ENCODE measurements at places on chromosomes 16 and 17.

DNA sequence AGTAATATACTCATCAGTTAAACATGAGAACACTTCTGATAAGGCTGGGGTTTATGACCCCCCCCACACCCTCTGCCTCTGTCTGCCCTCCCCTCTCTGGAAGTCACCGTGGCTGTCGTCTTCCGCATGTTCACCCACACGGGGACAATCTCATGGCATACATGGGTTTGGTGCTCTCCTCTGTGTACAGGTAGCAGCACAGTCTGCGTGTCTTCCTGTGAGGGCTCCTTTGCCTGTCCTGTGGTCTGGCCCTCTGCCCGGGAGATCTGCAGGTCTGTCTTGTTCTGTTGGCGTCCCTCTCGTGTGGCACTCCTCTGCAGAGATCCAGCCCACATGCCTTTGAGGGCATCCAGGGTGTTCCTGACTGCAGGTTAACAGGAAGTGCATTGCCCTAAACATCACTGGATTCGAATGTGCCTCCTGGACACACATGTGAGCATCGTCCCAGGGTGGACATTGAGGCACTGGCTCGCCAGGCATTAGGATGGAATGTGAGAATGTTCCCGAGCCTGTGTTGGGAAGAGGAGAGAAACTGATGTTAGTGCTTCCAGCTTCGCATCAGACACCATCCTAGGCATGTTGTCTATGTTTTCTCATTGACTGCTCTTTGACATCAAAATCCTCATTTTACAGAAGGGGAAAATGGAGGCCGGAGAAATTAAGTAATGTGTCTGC lies 54.5 kb downstream of the NKD1 start:
- DNase-seq = no peak

DNA sequence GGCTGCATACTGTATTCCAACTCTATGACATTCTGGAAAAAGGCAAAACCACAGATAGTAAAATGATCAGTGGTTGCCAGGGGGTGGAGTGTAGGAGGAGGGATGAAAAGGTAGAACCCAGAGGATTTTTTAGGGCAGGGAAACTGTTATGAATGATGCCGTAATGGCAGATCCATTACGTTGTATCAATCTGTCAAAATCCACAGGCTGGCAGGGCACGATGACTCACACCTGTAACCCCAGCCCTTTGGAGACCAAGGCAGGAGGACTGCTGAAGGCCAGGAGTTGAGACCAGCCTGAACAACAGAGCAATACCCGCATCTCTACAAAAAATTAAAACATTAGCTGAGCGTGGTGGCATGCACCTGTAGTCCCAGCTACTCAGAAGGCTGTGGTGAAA lies 91.8 kb downstream of the RMI2 start:
- DNase-seq = no peak

GRCh38 chr16:75064403-75065148 lies 52.0 kb downstream of the LDHD start:
- DNase-seq = no peak

DNA sequence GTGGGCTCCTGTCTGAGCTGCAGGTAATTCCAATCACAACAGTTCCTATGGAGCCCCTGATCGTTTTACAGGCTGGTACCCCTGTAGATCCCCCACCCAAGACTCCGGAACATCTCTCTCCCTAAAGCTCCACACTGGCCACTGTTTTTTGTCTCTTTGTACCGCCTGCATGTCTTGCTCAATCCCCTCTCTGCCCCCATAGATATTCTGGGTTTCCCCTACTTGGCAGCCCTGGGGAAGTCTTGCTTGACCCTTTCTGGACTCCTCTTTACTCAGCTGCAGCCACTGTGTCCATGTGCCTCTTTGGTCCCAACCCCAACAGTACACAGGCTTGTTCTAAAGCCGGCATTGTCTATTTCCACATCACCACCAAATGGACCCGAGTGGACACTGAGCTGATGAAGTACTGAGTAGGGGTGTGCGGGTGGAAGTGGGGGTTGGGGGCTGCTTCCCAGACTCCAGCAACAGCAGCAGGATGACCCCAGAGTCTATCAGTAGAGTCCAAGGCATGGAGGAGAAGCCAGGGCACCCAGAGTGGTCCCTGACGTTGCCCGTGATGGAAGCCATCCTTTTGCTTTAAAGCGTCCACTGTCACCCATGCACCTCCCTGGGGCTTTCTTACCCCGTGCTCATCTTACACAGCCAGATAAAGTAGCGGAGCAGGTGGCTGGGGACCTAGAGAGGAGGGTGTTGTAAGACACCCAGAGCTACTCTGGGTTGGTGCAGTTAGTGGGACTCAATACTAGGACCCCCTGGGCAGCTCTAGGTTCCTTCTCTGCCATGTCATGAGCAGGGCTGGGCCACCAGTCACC lies 6.4 kb downstream of the CD300LB start:
- peak; percentile 71 for DNase-seq

DNA sequence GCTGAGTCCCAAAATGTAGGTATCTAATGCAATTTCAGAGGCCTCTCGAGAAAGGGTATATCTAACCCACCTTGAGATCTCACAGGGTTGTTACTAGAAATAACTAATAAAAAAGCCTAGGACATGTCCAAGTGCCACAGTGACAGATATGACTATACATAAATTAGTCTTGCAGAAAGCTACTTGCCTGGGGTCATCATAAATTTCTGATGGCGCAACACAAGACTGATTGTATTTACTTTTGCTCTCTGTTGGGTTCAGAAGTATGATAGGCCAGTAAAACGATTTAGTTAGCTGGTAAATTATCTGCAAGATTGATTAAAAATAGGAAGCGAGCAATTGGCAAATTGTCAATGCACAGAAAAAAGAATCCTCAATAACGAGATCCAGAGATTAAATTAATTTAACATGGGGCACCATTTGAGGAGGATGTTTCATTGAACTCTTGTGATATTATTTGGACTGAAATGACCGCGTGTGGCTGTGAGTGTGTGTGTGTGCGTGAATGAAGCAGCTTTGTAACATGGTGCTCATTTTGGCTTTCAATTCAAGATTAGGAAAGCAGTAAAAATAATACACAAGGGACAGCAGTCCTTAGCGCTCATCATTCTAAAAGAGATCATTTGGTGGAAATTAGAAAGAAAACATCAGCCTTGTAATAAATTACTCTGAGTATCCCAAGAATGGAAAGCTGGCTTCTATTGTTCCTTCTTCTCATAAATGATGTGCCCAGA lies 157.4 kb upstream of the ZFHX3 start:
- DNase-seq = no peak

DNA sequence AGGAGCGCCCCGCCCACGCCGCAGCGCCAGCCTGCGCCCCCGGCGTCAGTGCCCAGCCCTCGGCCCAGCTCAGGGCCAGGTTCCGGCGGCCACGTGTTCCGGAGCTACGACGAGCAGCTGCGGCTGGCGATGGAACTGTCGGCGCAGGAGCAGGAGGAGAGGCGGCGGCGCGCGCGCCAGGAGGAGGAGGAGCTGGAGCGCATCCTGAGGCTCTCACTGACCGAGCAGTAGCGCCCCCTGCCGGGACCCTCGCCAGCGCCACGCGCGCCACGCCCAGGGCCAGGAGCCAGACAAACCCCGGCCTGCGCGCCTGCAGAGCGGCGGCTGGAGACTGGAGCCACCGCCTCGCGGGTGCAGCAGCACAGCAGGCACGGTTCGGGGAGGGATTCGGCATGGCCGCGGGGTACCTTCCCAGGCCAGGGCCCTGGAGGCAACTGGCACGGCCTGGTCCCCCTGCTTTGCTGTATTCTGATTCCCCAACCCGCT lies 9.3 kb downstream of the CORO6 start:
- peak; percentile 88 for DNase-seq

DNA sequence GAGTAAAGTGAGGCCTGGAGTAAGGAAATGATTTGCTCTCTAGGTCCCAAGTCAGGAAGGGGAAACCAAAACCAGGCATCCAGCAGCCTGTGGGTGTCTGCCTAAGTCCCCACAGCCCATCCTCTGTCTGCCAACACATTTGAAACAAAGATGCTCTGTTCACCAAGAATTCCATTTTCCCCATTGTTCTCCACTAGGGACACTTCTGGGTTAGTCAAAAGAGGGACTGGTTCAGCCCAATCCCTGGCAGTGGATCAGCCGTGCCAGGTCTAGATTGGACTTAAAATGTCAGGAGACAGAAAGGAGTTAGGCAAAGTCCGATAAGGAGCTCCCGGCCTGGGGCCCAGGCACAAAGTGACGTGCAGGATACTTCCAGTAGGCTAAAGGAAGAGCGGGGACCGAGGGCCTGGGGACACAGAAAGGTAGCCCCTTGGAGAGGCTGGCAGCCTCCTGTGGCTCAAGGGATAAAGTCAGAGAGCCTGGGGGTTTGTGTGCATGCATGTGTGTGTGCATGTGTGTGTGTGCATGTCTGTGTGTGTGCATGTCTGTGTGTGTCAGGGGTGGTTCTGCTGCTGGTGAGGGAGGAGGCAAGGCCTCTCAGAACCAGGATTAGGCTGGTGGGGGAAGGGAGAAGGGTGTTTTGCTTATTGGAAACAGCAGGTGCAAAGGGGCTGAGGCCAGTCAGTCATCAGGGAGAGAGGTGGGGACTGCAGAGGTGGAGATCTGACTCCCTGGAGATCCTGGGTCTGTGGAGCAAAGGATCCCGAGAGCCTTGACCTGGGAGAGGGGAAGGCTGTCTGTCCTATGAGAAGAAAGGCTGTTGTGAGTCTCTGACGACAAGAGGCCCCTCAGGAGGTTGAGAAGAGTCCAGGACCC lies 41.7 kb upstream of the IL34 start:
- no peak for DNase-seq

DNA sequence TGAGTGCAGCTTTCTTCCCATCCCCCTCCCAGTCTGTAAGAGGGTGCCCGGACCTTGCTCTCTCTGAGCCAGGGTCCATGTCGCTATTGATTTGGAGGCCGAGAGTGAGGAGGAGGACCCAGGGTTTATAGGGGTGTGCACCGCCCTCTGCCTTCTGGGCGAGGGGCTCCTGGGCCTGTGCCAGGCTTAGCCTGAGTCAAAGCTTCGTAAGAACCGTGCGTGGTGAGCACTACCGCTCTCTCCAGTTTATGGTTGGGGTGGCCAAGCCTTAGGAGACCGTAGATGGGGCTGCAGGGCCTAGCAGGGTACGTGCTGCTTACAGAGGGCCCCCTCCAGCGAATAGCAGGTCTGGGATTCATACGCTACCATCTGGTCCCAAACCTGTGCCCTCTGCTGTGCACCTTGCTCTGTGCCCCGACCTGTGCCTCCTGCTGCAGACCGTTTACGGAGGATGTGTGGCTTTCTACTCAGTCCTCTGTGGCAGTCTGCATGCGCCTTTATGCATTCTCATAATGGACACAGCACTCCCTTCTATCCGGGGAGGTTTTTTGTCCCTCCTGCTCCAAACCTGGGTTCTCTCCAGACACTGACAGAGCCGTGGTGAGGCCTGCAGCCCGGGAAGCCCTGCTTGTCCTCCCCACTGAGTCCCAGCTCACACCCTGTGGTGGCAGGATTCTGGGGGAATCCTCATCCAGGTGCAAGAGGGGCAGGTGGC lies 54.7 kb downstream of the PGS1 start:
- no peak for DNase-seq

- DNase-seq = no peak
Measured at GRCh38 chr16:76614269-76614668, 337.1 kb downstream of the CNTNAP4 start.

DNA sequence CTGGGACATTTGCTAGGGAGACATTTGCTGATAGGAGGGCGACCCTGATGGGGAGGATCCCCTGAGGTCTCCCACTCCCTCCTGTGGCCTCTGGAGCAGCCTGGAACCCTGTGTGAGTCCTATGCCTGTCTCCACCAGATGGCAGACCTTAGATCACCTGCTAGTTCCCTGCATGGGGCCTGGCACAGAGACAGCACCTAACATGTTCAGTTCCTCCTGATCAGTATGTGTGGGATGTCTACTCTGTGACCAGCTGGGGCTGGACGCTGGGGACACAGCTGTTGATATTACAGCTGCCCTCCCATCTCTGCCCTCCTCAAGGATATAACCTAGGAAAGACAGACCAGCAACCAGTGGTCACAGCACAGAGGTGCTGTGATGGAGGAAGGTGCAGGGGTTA lies 1.1 kb upstream of the ADCY7 start:
- DNase-seq = no peak

GRCh38 chr16:9139965-9140364 lies 48.5 kb downstream of the HAPSTR1 start:
- DNase-seq = no peak

DNA sequence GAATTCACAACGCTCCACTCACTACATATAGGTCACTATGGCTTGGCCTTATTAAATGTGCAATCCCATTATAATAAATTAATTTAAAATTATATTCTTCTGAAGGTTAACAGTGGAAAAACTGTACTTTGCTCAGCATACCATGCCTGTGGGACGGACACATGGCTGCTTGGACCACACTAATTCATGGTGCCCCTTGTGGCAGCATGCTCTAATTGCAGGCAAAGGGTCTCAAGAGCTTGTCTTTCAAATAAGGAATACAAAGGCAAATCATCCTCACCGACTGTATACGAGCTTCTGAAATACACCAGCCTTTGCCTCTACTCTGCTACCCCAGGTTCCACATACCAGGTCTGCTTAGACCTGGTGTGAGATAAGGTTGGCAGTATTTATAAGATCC lies 11.7 kb downstream of the SMPD3 start:
- DNase-seq = no peak

DNA sequence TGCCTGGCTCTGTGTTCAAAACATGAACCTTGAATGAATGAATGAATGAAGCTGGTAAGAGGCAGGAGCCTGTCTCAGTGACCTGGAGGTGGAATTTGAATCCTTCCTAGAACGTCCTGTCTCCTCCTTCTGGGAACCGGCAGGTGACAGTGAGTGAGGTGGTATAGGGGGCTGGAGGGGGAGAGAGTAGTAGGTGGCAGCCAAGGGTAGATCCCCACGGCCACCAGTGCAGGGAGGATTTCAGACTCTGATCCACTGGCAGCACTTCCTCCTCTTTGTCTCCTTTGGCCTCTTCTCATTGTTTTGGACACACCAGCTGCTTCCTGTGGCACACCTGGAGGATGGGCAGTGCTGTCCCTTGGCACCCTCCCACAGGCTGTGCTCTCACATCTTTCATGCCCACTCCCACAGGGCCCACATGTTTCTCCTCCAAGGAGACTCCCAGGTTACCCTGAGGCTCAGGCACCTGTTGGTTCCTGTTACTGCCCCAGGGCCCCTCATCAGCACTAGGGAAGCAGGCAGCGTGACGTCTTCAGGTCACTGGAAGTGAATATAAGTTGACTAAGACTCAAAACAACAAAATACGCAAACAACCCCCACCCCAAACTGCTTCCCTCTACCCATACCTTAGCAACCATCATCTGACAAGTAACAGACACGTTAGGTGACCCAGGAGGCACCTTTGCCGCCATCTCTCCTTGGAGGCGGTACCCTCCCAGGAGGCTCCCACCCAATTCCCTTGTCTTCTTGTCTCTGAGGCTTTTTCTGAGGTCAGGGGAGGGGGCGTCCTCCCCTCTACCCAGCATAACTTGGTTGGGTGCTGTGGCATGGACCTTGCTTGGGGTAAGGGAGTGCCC lies 84.6 kb downstream of the N4BP1 start:
- no peak for DNase-seq

DNA sequence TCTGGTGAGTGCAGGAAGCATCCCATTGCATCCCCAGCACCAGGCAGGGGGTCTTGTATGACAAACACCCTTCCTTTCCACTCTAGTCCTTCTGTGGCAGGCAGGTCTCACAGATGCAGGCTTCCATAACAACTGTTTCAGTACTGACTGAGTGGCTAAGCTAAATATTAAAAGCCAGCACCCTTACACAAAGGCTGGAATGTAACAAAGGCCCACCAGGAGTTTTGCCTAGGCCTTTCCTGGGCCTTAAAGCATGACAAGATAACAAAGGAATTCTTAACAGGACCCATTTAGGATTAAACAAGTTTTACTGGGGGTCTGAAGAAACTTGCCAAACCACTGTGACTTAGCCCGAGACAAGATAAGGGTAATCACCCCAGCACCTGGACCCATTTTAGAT lies 228.9 kb upstream of the RPL38 start:
- no peak for DNase-seq

All from vagina (tissue), 2 donors.